ENCODE measurements at places on chromosomes 13 and 19. TPM values are rescaled to one million over a fixed set of nuclear protein-coding genes. Genes with fewer than 3 reads are reported as not detected.
A peak's percentile ranks its signal among the peaks of the same experiment; 100 is the strongest.

GRCh38 chr19:43826787-43827754, at the start of gene ZNF283:
TSS of gene ZNF283 (plus strand) at chr19:43827321. CDS start at chr19:43833505, 6,184 bp downstream.
- peak; percentile 91 for DNase-seq

- no peak for DNase-seq
Measured at GRCh38 chr13:29106651-29107050, 286.5 kb downstream of the MTUS2 start.

DNA sequence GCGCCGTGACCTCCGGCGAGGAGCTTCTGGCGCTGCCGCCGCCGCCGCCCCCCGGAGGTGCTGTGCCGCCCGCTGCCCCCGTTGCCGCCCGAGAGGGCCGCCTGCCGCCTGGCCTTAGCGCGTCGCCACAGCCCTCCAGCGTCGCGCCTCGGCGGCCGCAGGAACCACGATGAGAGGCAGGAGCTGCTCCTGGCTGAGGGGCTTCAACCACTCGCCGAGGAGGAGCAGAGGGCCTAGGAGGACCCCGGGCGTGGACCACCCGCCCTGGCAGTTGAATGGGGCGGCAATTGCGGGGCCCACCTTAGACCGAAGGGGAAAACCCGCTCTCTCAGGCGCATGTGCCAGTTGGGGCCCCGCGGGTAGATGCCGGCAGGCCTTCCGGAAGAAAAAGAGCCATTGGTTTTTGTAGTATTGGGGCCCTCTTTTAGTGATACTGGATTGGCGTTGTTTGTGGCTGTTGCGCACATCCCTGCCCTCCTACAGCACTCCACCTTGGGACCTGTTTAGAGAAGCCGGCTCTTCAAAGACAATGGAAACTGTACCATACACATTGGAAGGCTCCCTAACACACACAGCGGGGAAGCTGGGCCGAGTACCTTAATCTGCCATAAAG, 4.8 kb downstream of the PDX1 start:
- peak; percentile 30 for DNase-seq

- no peak for DNase-seq
Measured at GRCh38 chr13:33110386-33110712, 94.1 kb downstream of the KL start.

- no peak for DNase-seq
Measured at GRCh38 chr13:75986818-75987217, 350.7 kb downstream of the LMO7 start.

GRCh38 chr19:29308977-29309590, 96.1 kb upstream of the UQCRFS1 start:
- peak; percentile 68 for DNase-seq

DNA sequence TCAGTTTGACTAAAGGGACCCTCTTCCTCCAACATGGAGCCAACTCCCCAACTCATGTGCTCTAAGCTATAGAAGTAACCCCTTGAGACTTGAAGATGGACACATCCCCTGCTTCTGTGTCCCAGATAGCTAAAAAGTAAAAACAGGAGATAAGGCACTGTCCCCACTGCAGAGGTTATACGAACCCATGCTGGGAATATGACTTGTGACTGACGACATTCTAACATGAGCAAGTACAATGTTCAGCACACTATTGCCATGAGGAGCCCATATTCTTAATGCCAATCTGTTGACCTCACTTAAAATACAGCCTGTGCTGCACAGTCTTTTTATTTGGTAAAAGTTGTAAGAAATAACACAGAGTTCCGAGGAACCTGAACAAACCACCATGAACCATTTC, 71.4 kb downstream of the ABCC4 start:
- DNase-seq, result no peak

- no peak for DNase-seq
Measured at GRCh38 chr19:46298479-46299003, 1.7 kb downstream of the HIF3A start.

CA11 gene
- 41.4 TPM for total RNA-seq
